ENCODE measurements at places on chromosomes 12 and 14.

DNA sequence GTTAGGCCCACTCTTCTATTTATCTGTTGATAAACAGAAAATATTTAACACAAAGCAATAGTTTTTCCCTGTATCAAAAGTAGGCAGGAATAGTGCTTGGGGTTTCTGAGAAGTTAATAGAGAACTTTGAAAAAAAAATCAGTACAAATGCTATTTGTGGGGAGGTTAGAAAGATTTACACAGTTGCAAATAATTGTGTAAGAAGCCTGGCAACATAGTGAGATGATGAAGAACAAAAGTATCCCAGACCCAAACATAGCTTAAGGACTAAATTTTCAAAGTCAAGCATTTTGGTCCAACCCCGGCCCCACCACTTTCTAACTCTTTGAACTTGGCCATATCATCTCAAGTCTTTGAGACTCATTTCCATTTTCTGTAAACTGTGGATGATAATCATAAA, 687.5 kb upstream of the TMEM132C start:
- no peak for DNase-seq

- DNase-seq = no peak
Observed at GRCh38 chr12:63977441-63977840, 132.9 kb downstream of the SRGAP1 start.

- DNase-seq = no peak
Observed at GRCh38 chr14:22557846-22558220, 31.2 kb downstream of the DAD1 start.

DNA sequence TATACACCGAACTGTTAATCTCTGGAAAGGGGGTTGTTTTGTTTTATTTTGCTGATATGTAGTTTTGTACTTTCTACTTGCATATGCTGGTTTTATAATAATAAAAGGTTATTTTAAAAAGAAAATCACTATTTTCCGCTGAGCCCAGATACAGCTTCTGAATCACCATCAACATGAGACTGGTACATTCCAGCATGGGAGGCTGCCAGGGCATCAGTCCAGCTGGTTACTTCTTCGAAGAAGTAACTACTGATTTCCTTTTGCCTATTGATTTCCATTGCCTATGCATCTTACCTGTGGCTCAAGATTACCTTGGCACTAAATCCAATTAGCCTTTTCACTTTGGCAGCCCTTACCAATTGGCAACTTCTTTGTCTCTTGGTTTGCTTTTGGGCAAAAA, 11.7 kb upstream of the OSBPL8 start:
- DNase-seq = no peak

DNA sequence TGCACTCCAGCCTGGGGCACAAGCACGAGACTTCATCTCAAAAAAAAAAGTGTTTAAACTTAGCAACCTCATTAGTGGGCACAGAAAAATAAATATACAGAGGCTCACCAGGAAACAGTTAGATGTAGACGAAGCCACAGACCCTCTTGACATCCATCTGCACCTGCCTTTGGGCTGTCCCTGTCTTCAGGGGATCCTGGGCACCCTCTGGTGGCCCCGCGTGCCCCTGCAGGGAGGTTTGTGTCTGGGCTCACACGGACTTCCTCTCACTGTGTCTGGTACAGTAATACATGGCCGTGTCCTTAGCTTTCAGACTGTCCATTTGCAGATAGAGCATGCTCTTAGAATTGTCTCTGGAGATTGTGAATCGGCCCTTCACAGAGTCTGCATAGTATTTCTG, 916.5 kb downstream of the TMEM121 start:
- DNase-seq = peak; percentile 64

DNA sequence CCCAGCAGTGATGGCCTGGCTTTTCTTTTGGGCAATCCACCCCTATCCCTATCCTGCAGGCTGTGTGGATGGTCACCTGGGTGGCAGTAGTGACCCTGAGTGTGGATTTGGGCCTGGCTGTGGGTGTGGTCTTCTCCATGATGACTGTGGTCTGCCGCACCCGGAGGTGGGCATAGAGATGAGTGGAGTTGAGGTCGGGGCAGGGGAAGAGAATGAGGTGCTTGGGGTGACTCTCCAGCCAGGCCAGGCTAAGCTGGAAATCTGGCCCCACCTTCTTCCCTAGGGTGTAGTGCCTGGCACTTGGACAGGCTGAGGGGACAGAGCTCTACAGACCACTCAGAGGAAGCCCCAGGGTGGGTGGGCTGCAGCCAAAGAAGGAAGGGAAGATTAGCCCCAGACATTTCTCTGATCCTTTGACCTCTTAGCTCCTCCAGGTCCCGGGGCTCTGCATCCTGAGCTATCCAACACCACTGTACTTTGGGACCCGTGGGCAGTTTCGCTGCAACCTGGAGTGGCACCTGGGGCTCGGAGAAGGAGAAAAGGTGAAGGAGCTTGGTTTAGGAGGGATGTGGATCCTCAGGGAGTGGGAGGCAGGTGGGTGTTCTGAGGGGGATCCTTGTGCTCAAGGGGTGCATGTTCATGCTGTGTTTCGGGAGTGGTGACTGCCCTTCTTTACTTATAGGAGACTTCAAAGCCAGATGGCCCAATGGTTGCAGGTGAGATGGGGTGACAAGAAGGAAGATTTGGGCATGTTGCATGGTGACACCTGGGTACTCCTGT, 8.4 kb downstream of the B4GALNT1 start:
- no peak for DNase-seq

GRCh38 chr14:73140811-73141323, 4.6 kb downstream of the PSEN1 start:
- DNase-seq = no peak

DNA sequence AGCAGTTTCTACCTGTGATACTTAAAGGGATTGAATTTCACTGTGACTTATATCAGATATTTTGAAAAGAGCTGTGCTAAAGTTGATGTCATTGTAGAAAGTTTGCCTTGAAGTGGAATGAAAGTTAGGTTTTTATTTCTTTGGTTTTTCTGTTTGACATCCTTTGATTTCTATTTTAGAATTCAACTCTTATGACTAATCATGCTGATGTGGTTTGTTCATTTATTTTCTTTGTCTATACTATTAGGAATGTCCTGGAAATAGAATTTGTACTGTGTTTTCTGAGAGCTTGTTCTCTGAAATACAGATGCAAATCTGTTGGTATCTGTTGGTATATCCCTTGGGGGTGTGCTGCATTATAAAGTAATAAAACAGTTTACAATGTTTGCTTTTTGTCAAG, 3.3 kb downstream of the CNOT2 start:
- DNase-seq = no peak

Measured in activated T-cell treated with anti-CD3 and anti-CD28 coated beads, Interleukin-2, amount 50 U/mL, for 24 hours (primary cell).